NCI-H1694 treated with DMSO at 0.1 percent for 48 hours (cell line): ENCODE measurements at places on chromosomes 1 and 21.
A peak's percentile ranks its signal among the peaks of the same experiment; 100 is the strongest.

DNA sequence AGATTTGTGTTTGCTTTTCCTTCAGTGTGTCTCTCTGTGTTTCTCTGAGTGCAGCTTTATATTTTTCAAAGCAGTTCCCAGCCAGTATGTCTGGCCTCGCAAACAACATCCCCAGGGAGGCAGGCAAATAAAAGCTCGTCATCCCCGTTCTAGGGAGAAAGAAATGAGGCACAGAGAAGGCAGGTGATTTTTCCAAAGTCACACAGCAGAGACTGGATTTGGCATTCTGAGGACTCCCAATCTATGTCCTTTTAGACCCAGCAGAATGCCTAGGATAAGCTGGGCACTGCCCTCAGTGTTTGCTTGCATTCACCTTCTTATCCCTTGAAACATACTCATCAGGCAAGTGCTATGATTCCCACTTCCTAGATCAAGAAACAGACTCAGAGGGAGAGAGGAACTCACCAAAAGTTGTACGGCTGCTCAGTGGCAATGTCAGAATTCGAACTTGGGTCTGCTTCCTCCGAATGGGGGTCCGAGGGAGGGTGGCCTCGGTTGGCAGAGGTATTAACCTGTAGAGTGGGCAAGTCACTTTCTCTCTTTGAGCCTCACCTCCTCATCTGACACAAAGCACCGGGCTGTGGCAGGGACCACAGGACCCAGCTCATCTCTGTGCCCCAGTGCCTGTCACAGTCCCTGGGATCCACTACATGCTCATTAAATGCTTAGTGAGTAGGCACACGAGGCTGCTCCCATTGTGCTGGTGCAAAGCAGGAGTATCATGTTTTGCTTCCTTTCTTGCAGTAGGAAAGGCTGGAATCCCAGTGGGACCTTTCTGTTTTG, 4.2 kb downstream of the RAP1GAP start:
- DNase-seq, result no peak

DNA sequence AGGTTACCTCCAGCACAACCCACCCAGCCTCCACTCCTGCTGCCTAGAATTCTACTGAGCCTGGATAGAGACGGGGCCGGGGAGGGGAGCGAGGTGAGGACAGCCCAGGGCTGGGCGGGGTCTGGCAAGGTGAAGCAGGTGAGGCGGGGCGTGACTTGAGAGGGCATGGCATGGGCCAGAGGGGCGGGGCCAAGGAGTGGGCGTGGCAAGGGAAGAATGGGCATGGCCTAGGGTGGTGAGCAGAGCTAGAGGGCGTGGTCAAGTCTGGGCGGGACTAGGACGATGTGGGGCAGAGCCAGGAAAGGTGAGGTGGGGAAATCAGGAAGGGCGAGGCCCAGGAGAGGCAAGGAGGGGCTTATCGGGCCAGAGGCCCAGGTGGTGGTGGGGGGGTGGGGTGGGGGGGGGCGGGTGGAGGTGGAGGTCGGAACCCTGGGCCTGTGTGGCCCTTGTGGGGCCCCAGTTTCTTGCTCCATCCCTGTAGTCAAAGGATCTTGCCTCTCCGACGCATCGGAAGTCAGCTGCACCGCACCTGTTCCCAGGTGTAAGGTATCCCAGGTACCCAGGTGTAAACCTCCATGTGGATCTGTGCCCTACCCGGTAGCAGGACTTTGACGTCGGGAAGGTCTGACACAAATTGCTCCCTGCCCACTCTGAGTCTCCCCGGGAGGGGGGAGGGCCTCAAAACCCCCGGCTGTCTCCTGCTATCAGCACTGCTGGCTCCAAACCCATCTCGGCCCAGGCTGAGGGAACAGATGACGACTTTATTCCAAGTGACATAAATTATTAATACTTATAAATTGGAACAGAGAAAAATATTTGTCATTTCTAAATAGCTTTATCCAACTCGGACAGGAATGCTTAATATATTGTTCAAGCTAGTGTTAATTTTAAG, 32.9 kb upstream of the UTS2 start:
- DNase-seq, result no peak

GRCh38 chr1:67831850-67832513, 1.3 kb downstream of the GNG12 start:
- peak; percentile 45 for DNase-seq

DNA sequence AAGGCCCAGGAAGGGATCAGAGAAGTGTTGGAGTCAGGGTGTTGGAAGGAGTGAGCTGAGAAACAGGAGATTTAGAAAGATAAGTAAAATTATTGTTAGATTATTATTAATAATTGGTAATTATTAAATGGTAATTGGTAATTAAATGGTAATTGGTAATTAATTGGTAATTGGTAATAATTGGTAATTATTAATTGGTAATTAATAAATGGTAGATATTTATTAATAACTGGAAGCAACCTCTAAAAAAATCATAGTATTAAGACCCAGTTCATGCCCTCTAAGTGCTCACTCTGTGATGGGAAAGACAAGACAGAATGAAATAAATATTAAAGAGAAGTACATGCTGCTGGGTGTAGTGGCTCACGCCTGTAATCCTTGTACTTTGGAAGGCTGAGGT, 13.8 kb upstream of the EPS15 start:
- no peak for DNase-seq

- no peak for DNase-seq
These were observed 18.6 kb upstream of the PAX7 start for GRCh38 chr1:18612073-18612472.

DNA sequence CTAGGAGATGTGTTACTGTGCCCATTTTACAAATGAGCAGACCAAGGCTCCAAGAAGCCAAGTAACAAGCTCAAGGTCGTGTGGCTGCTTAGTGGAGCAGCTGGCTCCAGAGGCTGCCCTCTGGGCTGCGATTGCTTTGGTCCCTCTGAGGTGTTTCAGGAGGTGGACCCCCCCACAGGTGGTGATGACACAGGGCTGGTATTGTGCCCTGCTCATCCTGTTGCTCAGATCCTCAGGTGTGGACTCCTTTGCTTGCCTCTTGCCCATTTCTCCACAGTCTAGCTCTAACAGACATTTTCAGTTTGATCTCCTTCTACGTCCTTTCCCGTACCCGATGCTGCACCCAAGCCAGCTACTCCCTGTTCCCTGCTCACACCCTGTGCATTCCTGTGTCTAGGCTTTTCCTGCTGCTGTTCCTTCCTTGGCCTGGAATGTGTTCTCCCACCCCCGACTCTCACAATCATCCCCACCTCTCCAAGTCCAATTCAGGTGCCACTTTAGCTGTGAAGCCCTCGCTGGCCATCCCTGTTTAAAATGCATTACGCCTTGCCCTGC, 28.1 kb upstream of the GRHL3 start:
- no peak for DNase-seq

DNA sequence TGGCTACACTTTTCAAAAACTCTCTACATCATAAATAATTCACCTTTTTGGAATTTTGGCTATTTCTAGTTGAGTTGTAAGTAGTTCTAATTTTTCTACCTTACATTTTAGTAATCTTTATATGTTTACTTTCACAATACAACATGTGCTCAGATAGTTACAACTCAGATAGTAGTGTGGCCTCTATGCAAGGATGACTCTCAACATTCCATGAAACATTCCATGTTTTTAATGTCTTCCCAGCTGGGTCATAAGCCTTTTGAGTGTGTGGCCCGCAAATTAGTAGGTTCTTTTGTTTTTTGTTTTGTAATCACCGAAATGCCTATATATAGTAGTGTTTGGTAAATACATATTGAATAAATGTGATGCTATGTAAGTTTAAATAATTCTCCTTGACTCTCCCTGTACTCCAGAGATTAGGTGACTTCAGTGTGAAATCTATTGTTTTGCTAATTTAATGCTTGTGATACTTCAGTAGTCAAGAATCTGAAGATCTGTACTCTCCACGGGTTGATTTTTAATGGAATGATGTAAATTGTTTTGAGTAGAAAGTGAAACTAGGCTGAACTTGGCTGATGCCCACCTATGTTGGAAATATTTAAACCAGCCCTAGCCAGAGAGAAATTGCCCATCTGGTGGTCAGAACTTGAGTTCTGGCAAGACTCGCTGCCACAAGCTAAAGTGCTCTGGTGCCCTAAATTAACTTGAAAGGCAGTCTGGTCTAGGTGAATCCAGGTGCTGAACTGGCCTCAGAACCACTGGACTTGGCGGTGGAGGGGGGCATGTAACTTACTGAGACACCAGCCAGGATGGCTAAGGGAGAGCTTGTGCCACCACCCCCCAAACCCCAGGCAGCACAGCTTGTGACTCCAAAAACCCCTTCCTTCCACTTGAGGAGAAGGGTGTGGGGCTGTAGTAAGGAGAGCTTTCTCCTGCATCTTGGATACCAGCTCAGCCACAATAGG, 165.6 kb downstream of the USP25 start:
- DNase-seq, result no peak

DNA sequence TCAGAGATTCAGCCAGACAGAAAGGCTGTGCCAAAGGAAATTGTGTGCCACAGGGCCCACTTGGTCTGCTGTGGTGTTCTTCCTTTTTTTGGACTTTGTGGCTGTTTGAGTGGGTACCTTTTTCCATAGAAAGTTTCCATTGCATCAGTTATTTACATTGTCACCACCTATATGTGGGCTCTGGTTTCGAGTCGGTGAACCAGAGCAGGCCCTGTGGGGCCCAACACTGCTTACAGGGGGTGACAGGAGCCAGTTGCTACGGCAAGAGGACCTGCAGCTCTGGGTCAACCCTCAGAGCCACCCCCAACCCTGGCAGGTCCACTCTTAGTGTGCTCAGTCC, 157.0 kb upstream of the EDN2 start:
- no peak for DNase-seq

DNA sequence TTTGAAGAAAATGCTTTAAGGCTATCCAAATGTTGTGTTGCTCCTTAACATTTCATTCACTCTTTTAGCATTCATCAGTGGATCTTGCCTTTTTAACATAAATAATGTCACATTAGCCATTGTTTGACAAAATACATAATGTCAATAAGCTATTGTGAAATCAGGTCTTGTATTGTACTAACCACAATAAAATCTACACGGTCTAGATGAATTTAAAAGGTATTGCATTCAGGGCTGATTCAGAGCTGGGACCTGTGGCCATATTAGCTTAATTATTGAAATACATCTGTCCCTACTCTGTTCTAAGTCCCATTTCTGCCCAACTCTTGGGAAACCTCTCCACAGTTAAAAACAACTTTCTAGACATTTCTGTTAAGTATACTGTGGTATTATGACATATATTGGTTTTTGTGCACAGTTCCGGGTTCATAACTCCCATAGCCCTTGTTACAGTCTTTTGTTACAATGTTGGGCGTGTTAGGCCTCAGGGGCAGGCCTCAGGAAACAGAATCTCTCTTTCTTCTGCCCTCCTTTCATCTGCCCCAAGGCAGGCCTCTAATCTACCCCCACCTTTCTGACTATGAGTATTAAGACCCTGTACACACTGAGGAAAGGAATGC, 44.7 kb upstream of the CITED4 start:
- no peak for DNase-seq

- peak; percentile 54 for DNase-seq
These were observed 758 bp downstream of the RAD54L start for GRCh38 chr1:46248122-46248920.

GRCh38 chr1:235403593-235403992, 36.4 kb downstream of the TBCE start:
- DNase-seq, result no peak

GRCh38 chr1:19619697-19620384, 24.3 kb upstream of the NBL1 start:
- DNase-seq, result no peak

DNA sequence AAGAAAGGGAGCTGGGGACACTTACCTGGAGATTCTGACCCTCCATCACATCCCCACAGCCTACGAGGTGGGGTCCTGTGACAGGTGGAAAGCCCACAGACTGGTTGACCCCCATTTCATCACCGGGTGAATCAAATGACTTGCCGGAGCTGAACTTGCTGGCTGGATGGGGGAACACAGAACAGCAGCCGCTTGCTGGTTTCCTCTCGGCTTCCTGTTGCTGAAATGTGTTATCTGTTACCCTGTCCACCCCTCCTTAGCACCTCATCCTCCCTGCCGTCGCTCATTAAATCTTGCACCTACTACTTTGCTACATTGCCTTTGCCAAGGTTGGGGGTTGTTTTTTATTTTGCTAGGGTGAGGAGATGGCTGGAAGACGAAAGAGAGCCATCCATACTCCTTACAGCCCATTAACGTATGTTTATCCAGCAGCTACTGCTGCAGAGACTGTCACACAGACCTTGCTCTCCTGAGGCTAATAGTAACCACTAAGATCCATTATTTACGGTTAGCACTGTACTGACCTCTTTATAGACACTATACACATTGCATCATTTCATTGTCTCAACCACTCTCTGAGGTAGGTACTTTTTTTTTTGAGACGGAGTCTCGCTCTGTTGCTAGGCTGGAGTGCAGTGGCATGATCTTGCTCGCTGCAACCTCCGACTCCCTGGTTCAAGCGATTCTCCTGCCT, 7.0 kb downstream of the PAFAH2 start:
- no peak for DNase-seq

DNA sequence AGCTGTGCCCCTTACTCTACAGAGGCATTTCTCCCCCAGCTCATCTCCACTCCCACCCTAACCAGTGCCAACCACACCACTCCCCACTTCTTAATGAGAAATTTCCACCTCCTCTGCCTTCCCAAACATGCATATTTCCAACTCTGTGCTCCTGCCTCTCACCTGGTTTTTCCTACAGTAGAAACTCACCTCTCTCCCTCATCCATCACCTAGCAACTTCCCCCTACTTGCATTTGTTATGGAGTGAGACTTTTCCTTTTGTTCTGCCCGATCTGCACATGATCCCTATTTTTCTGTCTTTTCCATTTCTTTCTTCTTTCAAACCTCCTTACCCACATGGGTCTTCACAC, 11.9 kb downstream of the RGS8 start:
- no peak for DNase-seq

- no peak for DNase-seq
These were observed 1.5 kb downstream of the RAP1A start for GRCh38 chr1:111621050-111621449.

GRCh38 chr1:199907361-199907760, 120.1 kb upstream of the NR5A2 start:
- DNase-seq, result no peak

DNA sequence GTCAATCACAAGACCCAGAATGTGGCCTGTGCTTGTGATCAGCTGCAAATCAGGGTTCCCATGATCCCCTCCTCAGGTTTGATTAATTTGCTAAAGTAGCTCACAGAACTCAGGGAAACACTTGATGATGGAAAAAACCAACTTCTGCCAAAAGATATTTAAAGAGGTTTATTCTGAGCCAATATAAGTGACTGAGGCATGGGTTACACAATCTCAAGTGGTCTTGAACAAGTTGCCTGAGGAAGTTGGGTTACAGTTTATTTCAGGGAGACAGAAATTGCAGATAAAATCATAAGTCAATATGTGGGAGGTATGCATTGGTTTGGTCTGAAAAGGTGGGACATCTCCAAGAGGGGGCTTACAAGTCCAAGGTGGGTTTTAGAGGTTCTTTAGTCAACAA, 243.1 kb downstream of the S1PR1 start:
- DNase-seq, result no peak

GRCh38 chr1:103106426-103107341, 1.6 kb downstream of the COL11A1 start:
- DNase-seq, result peak; percentile 13

- no peak for DNase-seq
These were observed 216.6 kb downstream of the ST6GALNAC3 start for GRCh38 chr1:76291191-76291590.

GRCh38 chr1:197200272-197200899, 53.9 kb upstream of the ASPM start:
- DNase-seq, result peak; percentile 15

GRCh38 chr1:36987276-36987675, 47.0 kb downstream of the GRIK3 start:
- no peak for DNase-seq
